ENCODE measurements at places on chromosomes 1 and 21.

GRCh38 chr1:19814244-19814661 is 830 bp downstream of the RNF186 start:
- DNase-seq: no peak

GRCh38 chr1:58968360-58968952 is 184.6 kb upstream of the JUN start:
- no peak for DNase-seq

DNA sequence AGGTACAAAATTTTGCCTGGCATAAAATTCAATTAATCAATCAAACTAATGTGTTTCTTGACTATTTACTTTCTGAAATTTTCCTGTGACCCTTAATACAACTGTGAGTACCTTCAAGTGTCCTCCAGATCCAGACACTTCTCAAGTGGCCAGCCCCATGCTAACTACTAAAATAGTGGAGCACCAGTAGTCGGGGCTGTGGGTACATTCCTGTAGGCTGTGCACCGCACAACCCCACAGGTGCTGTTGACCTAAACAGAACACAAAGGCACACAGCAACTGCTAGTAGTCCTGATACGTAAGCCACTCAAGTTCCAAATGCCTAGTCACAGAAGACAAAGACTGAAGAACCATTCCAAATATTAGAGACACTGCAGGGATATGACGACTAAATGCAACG is 36.6 kb downstream of the TMEM50B start:
- no peak for DNase-seq

GRCh38 chr21:16125274-16125673 is 395.5 kb downstream of the USP25 start:
- DNase-seq: no peak

GRCh38 chr1:153958961-153959260 is 499 bp upstream of the CRTC2 start:
- no peak for DNase-seq

DNA sequence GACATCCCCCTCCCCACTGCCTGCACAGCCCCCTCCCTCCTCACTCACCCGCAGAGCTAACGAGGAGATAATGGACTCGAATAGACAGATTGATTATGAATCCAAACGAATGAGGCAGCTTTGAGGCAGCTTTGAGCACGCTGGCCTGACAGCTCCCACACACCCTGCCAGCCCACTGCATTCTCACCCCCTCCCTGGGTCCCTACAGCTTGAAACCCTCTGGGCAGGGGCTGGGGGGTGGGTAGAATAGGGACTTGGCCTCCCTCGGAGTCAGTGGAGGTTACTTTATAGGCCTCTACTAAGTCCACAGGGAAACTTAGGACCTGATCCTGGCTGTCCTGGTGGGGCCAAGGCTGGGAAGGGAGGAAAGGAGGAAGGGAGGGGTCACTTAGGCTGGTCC is 1.9 kb downstream of the NTRK1 start:
- no peak for DNase-seq

- no peak for DNase-seq
Measured at GRCh38 chr1:109306832-109307273, at the start of gene MYBPHL. TSS of gene MYBPHL (minus strand) at chr1:109307011. CDS start at chr1:109306991, 20 bp downstream.
